NCI-H1105 treated with DMSO at 0.1 percent for 48 hours (cell line): ENCODE measurements at places on chromosomes 2 and 18.

- DNase-seq: no peak
Observed at GRCh38 chr2:19458427-19459003, 100.1 kb upstream of the OSR1 start.

DNA sequence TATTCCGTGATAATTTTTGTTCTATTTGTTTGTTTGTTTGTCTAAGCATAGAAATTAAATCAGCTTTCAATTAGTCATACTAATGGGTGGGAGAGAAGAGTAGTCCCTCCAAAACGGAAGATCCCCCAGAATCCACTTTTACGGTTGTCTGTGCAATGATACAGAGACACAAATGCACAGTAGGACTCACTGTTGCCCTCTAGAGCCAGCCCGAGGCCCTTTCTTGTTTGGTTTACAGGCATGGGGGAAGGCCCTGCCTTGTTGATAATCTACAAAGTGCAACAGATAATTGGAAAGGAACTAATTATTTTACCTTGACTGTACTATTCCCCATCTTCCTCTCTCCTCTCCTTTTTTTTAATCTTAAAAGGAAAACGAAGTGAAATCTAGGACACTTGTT lies 121.1 kb downstream of the ACOXL start:
- no peak for DNase-seq

- DNase-seq: no peak
Observed at GRCh38 chr2:18588802-18589201, 567 bp downstream of the NT5C1B start.

DNA sequence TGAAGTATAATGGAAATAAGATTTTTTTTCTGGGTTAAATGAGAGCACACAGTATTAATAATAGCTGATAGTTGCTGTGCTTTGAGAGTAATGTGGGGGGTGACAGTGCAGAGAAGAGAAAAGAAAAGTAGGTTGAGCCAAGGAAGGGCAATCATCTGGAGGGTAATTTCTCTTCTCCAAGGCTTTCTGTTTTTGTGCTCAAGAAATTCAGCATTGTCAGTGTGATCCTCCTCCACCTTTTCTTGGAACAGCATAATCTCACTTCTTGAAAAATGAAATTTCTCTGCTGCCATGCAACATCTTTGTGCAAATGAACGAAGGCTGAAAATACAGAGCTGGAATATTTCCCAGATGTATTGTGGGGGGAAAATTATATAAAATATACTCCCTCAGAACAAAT lies 673.1 kb downstream of the LRRTM4 start:
- DNase-seq: no peak

DNA sequence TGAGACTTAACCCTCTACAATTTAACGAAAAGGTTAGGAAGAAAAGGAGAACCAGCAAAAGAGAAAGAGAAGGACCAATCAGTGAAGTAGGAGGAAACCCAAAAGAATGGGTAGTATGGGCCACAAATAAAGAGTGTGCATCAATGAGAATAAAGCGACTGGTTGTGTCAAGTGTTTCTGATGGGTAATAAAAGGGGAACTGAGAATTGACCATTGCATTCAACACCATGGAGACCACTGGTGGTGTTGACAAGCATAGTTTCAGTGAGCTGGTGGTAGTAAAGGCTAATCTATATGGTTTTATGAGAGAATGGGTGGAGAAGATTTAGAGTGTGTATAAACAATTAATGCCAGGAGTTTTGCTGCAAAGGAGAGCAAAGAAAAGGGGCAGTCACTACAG lies 75.4 kb downstream of the CSRNP3 start:
- no peak for DNase-seq

DNA sequence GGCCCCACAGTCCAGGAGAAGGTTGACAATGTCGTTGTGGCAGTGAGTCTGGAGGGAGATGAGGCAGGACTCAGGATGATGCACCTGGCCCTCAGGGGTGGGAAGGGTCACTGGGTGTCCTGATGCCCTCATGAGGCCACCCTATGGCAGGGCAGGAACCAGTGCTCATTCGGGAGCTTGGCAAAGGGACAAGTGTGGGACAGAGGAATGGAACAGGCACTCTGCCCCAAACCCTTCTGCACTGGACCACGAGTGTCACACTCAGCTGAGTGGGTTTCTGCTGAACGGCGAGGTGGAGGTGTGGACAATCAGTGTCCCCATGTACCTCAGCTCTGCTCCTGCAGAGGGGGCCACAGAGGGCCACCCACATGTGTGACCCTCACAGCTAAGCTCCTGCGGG lies 32.0 kb downstream of the ANKMY1 start:
- no peak for DNase-seq

- no peak for DNase-seq
Observed at GRCh38 chr2:88350331-88351248, 101.9 kb downstream of the FOXI3 start.

DNA sequence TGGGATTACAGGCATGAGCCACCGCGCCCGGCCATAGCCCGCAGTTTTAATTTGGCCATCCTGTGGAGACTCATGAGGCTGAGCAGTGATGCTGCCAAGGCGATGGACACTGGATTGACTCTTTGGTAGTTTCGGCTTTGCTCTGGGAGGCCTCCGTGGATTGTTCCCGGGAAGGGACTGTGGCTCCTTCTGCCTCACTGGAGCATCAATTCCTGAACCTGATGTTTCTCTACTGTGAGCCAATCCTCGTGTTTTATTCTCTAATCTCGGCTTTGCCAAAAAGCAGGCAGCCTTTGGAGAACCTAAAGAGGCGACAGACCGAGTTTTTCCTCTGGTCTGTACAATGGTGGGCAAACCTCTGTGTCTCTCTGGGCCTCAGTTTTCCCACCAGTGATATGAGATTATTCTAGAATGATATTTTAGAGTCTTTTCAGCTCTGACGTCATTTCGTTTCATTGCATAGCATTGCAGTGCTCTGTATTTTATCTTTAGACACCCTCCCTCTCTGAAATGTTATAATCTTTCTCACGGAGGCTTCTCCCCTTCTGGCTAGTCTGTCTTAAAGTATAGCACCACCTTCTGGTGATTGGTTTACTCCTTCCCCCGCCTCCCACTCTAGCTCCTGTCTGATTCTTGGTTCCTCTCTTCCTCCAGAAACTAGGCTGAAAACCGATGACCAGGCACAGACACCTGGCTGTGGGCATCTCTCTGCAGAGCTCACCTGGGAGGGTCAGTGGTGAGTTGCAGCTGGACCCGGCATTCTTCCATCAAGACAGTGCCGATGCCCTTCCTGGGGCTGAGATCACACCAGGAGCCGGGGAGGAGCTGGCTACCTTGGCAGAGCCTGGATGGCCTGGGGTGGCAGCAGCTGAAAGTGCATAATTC lies 341.3 kb downstream of the MYCN start:
- peak; percentile 35 for DNase-seq

- no peak for DNase-seq
Observed at GRCh38 chr18:33264566-33264965, 176.0 kb downstream of the CCDC178 start.

GRCh38 chr18:43868497-43868995 lies 591.3 kb upstream of the SYT4 start:
- no peak for DNase-seq

- no peak for DNase-seq
Observed at GRCh38 chr18:32177530-32177929, 12.3 kb upstream of the MEP1B start.

DNA sequence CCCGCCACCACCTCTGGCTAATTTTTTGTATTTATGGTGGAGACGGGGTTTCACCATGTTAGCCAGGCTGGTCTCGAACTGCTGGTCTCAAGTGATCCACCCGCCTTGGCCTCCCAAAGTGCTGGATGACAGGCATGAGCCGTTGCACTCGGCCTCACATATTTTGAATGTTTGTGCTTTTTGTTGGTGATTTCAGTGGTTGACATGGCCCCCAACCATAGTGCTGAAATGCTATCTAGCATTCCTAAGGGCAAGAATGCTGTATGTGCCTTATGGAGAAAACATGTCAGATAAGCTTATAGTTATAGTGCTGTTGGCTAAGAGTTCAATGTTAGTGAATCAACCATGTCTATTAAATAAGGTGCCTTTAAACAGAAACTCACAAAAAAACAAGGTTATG lies 8.9 kb downstream of the ZAP70 start:
- no peak for DNase-seq

- no peak for DNase-seq
Observed at GRCh38 chr2:119723186-119723585, 36.5 kb upstream of the PTPN4 start.

DNA sequence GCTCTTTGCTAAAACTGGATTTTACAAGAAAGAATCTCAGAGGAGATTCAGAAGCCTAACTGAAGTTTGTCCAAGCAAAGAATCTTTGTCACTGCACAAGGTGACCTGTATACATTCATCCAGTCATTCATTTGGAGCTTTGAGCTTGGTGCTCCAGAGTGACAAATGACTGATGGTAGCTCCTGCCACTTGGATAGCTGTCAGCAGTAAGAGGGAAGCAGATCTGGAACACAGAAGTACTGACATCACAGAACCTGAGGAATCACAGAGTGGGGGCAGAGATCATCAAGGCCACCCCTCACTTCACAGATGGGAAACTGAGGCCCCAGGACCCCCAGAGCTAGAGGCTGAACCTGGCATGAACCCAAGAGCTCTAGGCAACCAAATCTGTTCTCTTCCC lies 28.8 kb upstream of the IGFBP2 start:
- no peak for DNase-seq

- no peak for DNase-seq
Observed at GRCh38 chr2:102344397-102344796, 11.2 kb upstream of the IL18R1 start.

- no peak for DNase-seq
Observed at GRCh38 chr2:241890524-241891235, 21.2 kb downstream of the RTP5 start.

DNA sequence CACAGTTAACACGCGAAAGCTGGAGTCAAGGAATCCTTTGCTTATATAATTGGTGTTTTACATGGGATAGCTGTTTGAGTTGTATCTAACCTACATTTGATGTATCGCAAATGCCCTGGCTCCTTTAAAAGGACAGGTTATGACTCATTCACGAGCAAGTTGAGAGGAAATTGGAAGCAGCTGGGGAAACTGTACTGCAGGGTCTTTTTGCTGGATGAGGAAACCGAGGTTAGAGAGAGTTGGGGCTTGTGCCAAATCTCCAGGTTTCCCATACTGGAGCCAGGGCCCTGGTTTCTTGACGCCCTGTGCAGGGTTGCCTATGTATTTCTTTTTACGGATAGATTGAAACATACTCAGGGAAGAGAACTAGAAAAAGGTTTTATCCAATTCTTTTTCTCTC lies 60.0 kb upstream of the SPTBN1 start:
- DNase-seq: no peak

GRCh38 chr2:20303966-20304365 lies 46.7 kb downstream of the PUM2 start:
- no peak for DNase-seq

DNA sequence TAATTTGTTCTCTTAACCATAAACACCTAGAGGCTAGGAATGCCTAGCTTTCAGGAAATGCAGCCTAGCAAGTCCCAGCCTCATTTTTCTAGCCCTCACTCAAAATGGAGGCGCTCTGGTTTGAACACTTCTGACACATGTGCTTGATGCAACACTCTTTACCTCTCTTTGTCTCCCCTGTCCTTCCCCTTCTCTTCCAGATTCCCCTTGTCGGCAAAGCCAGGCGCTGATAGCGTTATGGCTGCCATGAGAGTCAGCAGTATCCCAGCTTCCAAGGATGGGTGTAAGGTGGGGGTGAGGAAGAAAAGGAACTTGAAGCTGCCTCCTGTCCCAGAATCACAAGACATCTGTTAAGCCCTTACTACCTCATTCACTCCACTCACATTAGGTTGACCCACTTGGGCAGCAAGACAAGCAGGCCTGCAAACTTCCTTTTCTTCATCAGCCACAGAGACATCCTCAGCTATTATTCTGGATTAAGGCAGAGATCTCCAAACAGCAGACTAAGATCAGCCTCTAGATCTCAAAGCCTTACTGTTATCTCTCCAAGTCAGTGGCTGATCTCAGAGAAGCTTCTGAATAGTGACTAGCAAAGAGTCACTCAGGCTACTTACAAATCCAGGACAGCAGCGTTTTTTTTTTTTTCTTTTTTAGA lies 1.9 kb upstream of the ST3GAL5 start:
- DNase-seq: peak; percentile 9

GRCh38 chr2:40243581-40244187 lies 208.2 kb downstream of the SLC8A1 start:
- peak; percentile 72 for DNase-seq

DNA sequence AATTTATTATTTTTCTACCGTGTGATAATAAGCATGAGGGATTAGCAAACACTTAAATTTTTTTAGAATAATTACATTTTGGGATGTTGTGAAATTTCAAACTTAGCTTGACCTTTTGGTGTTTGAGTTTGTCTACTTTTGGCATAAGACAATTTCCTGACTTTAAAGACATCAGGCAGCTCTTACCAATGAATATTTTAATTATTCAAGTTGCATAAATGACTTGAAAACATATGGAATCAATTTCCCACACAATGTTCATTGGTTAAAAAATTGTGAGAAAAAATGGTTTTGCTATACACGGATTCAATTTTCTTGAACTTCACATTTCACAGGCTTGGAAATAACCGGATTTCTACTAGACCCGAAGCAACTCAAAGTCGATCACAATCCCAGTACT lies 243.4 kb downstream of the IKZF2 start:
- no peak for DNase-seq

- DNase-seq: no peak
Observed at GRCh38 chr2:112942654-112943002, 31.7 kb downstream of the IL37 start.

DNA sequence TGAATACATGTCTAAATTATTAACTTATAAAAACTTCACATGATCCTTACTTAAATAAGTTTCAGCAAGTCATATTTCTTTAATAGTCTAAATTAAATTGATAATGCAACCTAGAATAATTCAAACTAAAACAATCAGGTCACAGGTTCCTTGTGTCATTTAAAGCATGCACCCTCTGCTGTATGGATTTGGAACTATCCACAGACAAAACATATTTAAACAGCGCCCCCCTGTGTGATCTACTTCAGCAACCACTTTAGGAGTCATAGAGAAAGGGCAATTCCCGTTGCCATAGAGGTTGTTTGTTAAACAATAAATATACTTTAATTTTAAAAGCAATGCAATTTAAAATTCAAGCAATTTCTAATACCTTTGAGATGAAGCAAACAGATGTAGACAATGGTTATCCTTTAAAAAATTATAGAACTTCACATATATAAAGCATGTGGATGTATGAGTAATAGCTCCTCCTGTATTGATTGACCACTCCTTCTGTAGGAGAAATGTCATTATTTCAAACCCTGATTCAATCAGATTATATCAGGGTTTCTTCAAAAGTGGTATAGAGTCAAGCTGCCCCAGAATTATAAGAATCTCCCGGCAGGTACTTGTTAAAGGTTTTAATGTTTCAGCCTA lies 21.2 kb downstream of the GRB14 start:
- DNase-seq: peak; percentile 47

- peak; percentile 94 for DNase-seq
Observed at GRCh38 chr2:234682492-234683228, 185.8 kb upstream of the ARL4C start.

- DNase-seq: no peak
Observed at GRCh38 chr2:62163106-62163831, 32.6 kb upstream of the B3GNT2 start.

- DNase-seq: no peak
Observed at GRCh38 chr2:181456660-181457120, 496 bp upstream of the ITGA4 start.

GRCh38 chr2:206260188-206261012 lies 14.1 kb upstream of the ZDBF2 start:
- no peak for DNase-seq
